ENCODE measurements at places on chromosomes 11 and 22. TPM values are rescaled to one million over a fixed set of nuclear protein-coding genes. Genes with fewer than 3 reads are reported as not detected.

The SGSM1 gene
- total RNA-seq = 11.6 TPM

DNA sequence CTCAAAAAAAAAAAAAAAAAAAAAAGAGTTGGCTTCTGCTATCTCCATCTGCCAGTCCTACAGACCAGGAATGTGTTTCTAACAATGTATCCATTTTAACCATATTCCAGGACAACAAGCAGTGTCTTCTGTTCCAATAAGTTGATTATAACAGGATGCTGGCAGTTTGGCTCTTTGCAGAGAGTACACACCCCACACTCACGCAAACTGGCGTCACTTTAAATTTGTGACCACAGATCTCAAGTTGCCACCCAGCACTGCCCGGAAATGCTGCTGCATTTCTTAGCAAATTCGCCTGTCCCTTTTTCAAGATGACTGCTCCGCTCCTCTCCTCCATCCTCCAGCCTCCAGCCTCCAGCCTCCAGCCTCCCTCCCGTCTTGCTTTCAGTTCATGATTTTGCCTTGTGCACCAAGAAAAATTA, 44.3 kb downstream of the SCGB1A1 start:
- no peak for DNase-seq

The NXPE4 gene
- total RNA-seq = not detected

- DNase-seq = no peak
These were observed 5.2 kb upstream of the MAP6 start for GRCh38 chr11:75673977-75674582.

DNA sequence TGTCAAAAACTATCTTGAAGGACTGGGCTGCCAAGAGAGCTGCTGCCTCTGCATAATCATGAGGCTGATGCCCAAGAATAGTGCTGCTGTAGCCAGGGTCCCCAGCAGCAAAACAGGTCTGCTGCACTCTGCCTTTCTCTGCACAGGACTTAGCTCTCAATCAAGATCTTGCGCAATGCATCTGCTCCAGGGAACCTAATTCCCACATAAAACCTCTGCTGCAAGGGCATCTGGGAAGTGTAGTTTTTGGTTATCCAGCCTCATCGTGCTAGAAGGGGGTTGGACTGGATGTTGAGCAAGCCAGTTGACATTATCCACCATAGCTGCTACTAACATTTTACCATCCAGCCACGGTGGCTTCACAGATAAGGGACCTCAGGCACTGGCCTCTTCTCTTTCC, 192.7 kb downstream of the C11orf91 start:
- DNase-seq = no peak

- no peak for DNase-seq
These were observed 47.2 kb downstream of the EIF3M start for GRCh38 chr11:32630844-32631243.

DNA sequence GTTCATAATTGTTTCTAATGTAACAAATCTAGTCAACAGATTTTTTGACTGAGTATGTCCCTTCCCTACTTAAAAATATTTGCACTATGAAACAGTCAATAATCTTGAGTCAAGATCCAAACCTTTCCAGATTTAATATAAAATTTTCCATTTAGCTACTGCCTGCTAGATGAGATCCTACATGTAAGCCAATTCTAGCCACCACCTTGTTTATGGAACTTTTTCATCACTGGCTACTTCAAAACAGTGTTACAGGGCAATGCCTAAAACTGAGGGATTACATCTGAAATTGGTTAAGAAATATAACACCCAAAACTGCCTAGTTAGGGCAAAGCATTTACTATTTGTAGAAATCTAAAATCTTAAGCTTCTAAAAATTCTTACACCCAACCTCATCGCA, 10.5 kb upstream of the FUT4 start:
- no peak for DNase-seq

DNA sequence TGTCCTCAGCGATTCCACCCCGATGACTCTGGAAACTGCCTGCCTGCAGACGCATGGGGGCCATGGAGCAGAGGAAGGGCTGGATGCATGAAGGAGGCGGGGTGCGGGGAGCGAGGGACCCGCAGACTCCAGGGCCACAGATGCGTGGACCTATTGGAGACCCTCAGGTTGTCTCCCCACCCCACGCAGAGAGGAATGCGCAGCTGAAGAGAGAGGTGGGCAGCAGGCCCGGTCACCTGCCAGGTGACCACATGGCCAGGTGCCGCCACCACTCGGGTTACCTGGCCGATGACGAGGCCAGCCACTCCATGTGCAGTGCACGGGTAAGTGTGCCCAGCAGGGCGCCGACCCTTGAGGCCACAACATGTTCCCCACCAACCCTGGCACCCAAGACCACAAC, 371 bp downstream of the CCDC116 start:
- no peak for DNase-seq

- DNase-seq = no peak
These were observed 315.6 kb downstream of the RAB38 start for GRCh38 chr11:87859636-87860035.

DNA sequence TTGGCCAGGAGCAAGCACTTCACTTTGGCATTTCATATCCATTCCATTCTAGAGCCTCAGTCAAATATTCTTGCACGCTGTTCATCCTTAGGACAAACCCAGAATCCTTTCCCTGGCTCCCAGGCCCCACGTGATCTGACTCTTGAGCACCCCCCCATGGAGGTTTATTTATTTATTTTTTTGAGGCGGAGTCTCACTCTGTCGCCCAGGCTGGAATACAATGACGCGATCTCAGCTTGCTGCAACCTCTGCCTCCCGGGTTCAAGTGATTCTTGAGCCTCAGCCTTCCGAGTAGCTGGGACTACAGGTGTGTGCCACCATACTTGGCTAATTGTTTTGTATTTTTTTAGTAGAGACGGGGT, 12.7 kb upstream of the TSGA10IP start:
- no peak for DNase-seq

DNA sequence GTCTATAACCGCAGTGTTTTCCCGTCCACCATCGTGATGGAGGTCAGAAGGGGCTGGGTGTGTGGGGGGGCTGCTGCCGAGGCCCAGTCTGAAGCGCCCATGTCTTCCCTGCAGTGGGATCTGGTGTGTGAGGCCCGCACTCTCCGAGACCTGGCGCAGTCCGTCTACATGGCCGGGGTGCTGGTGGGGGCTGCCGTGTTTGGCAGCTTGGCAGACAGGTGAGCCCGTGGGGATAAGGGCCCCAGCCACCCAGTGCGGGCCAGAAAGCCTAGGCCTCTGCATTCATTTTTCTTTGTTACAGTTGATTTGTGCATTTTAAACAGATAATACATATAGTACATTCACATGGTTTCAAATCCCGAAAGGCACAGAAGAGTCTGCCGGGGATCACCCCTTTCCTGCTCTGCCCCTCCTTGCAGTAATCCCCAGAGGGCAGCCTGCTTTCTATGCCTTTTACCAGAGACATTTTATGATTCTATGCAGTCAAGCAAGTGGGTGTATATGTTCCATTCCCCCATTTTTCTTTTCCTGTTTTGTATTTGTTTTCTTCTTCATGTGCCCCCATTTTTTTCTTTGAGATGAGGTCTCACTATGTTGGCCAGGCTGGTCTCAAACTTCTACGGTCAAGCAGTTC, 32.6 kb downstream of the CAPN1 start:
- no peak for DNase-seq

GRCh38 chr22:21672107-21672629, 6.4 kb downstream of the PPIL2 start:
- no peak for DNase-seq

DNA sequence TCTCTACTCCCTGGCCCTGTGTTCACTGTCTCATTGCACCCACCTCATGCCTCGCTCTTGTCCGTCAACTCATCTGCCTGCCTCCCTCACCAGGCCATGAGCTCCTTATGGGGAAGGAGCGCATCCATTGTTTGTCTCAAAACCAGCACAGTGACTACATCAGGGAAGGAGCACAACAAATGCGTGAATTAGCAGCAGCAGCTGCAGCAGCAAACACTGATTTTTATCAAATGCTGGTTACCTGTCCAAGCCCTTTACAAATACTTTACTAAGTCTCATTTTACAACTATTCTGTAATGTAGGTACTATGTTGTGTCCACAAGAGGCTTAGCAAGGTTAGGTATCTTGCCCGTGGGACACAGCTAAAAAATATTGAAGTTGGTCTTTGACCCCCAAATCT, 85.9 kb upstream of the PLET1 start:
- no peak for DNase-seq

The HPX gene
- not detected for total RNA-seq

DNA sequence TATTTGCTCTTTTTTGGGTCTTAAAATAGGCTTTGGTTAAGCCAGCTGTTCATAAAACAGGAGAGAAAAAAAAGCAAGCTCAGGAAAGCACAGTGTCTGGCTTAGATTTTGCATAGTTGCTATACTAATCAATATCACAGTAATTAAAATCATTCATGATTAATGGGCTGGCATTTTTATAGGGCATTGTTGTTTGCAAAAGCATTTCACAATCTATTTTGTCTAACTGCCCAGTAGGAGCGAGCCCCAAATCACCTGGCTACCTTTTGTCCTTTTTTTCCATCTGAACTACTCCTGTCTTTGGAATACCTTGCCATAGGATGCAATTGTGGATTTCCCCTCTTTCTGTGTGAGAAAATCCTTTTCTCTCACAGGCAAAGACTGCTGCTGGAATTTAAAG, 619.8 kb downstream of the JRKL start:
- DNase-seq = no peak
